ENCODE measurements at places on chromosomes 3 and 15.

GRCh38 chr15:82768414-82769054, 37.3 kb downstream of the FSD2 start:
- DNase-seq = no peak

DNA sequence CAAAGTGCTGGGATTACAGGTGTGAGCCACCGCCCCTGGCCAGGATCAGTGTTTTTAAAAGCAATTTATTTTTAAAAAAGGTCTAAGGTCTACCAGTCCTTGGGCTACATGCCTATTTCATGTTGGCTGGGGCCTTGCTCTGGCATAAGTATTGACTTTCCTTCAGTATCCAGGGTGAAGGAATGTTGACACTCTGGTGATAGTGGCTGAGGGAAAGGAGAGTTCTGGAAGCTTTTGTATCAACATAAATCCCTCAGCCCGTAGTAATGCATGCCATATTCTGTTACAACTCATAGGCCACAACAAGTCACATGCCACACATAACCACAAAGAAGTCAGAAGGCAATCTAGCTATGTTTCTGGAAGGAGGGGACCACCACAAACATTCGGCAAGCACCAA, 273.9 kb downstream of the ROBO2 start:
- DNase-seq = no peak

DNA sequence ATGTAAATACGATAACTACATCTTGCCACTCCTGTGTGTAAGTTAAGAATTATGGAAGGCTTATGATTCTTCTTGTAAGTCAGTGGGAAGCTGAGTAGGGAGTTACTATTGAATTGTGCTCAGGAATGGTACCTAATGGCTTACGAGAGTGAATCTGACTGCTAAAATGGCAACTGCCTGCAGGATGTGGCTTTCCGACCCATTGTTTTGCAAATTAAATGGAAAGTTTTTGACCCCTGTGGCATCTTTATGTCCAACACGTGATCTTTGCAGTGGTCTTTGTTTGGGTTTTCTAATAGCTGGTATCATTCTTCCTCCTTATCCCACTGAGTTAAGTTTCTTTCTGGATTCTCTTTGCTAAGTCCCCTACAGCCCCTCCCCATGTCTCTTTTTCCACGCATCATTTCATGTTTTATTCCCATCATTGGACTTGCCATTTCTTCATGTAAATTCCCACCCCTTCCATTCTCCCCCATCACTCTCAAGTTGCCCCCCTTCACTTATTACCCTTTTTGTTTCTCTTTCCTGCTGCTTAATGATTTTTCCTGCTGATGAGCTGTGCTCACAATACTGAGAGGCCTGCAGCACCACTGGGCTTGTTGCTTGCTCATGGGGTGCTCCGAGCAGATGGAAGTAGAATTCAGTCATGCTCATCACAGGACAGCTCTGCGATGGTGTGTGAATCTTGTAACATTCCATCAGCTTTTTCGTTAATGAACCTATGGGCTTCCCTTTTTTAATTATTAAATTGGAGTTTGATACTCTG, 428.2 kb upstream of the IL12A start:
- no peak for DNase-seq

DNA sequence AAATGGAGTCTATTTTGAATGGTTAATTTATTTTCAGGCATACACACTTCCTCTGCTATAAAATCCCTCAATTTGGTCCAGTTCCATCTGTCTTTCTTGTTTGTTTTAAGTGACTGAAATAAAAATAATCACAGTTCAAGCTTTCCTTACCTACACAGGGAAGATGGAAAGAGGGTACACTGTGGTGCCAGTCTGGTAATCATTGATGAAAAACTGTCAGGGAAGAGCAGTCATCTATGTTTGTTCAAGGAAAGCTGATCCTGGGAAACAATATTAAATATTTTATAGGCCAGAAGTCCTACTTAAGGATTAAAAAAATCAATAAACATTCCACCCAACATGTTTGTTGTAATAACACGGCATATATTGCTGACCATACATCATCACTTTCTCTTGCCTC, 115.2 kb upstream of the KCNMB2 start:
- no peak for DNase-seq

DNA sequence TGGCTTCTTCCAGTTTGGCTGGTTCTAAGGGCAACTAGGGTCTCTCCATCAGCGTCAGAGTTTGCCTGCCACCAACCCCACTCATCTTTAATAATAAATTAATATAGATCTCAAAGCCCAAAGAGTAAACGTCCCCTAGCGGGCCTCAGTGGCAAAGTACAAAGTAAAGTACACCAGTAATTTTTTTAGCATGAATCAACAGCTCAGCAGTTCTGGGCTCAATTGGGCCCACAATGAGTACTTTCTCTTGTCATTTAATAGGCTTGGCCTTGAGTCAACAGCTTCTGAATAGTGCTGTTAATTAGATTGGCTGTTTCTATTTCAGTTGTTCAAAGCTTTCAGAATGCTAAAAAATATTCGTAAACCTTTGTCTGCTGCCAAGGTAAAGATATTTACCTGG, 89.0 kb upstream of the PFN2 start:
- no peak for DNase-seq

DNA sequence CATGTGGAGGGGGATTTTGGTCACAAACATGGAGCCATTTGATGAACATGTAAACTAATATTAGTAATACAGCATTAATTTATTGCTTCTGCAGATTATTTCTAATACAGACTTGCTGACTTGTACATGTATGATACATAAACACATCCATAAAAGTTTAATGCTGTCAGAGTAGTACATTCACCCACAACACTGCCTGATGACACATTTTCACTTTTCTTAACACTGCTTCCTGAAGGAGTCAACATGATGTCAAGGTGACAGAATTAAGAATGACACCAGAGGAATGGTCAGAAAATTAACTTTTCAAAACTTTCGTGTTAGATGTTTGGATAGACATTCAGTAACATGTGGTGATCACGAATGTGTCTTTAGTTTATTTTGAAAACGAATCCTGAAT, 199.4 kb downstream of the SATB1 start:
- no peak for DNase-seq

DNA sequence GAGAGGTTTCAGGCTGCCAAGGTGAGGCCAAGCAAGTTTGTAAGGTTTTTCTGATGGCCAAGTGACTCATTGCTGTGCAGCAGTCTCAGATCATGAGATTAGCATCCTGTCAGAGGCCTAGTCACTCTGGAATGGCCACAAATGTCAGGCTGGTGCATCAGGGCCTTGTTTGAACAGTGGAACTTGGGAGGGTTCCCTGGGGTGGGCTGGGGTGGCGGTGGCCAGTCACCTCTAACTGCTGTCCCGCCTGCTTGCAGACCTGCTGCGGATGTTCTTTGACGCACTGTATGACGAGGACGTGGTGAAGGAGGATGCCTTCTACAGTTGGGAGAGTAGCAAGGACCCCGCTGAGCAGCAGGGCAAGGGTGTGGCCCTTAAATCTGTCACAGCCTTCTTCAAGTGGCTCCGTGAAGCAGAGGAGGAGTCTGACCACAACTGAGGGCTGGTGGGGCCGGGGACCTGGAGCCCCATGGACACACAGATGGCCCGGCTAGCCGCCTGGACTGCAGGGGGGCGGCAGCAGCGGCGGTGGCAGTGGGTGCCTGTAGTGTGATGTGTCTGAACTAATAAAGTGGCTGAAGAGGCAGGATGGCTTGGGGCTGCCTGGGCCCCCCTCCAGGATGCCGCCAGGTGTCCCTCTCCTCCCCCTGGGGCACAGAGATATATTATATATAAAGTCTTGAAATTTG, 2.8 kb upstream of the FAM131A start:
- DNase-seq = no peak

DNA sequence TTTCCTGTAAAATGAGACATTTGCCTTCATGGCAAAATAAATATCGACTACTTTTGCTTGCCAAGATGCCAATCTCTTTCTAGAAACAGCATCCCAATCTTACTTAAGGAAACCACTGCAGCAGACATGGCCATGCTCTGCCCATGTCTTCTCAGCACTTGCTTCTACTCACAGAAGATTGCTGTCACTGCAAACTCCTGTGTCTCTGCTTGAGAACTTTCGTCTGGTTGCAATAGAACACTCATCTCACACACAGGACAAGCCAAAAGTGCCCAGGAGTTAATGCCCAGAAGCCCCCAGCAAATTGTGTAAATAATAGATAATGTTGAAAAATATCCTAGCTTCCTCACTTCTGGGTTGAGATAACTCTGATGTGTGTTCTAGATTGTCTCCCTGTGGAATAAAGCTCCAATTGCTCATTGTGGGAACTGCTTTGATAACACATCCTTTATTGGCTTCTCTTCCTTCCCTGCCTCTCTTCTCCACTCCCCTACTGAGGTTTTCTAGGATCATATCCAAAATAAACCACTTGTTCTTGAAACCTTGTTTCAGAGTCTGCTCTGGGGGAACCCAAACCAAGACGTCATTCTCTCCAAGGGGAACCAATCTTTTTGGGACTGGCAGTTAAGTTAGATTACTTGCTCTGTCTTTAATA, 156.3 kb upstream of the STRIT1 start:
- no peak for DNase-seq

Data from NB4 (cell line).